Urothelium cell line (cell line): ENCODE measurements at places on chromosomes 7 and 10.

- peak; percentile 66 for DNase-seq
Measured at GRCh38 chr7:80014511-80014910, 120.1 kb upstream of the GNAI1 start.

- DNase-seq: no peak
Measured at GRCh38 chr7:140041659-140042385, 20.9 kb downstream of the PARP12 start.

DNA sequence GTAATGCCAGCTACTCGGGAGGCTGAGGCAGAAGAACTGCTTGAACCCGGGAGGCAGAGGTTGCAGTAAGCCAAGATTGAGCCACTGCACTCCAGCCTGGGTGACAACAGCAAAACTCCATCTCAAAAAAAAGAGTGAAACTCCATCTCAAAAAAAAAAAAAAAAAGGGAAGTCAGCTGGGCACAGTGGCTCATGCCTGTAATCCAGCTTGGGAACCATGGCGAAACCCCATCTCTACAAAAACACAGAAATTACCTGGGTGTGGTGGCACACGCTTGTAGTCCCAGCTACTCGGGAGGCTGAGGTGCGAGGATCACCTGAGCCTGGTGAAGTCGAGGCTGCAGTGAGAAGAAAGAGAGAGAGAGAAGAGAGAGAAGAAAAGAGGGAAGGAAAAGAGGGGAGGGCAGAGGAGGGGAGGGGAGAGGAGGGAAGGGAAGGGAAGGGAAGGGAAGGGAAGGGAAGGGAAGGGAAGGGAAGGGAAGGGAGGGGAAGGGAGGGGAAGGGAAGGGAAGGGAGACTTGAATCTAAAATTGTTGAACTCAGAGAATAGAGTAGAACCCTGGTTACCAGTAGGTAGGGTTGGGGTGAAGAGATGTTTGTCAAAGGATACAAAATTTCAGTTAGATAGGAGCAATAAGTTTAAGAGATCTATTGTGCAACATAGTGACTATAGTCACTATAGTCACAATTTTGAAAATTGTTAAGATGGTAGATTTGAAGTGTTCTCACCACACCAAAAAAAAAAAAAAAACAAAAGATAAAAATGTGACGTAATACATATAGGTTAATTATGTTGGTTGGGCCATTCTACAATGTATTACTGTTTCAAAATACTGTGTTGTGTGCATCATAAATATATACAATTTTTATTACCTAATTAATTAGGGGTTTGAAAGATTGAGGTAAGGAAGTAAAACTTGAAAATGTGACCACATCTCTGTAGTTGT, 2.5 kb downstream of the SLC16A9 start:
- DNase-seq: no peak

DNA sequence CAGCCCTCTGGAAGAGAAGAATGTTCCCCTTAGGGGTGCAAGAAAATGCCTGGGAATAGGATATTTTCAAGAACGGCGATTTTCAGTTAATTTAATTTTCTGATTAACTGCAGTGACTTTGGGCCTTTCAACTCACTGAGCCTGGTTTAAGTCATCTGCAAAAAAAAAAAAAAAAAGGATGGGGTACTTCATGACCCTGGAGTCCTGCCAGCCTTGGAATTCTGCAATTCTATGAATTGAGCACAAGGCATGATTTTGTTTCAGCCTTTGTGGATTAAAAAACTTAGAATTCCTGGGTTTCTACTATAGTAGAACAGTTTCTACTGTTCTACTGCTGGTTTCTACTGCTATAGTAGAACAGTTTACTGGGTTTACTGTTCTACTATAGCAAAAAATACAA, 58.3 kb upstream of the CALD1 start:
- no peak for DNase-seq

DNA sequence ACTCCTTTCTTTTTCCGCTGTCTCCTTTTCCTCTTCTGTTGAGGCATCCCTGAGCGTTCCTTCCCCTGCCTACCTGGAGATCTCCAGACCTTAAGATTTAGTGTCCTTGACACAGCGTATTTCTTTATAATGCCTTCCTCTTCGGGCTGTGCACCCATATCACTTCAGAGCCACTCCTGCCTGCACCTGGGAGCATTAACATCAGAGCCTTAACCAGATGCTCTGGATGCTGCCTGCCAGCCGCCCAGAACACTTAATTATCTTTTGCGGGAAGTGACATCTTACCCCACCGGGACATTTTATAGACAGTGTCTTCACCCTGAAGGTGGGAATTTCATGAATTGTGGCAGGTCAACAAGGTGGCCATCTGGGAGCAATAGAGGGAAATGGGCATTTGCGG, 24.2 kb downstream of the UBTD1 start:
- DNase-seq: no peak

DNA sequence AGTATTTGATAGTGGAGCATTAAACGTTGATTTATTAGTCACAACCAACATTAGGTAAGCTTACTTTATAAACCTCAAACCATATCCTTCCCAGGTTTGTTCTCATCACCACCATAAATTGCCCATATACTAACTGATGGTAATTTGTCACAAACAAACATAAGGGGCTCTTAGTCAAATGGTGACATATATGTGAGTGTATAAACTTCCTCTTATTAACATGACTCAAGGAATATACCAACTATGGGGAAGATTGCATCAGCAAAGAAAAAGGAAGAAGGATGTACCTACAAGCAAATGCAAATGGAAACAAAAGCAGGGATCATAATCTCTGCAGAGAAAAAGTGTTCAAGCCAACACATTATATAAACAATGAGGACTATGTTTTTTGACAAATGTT, 418.2 kb upstream of the AKR1E2 start:
- no peak for DNase-seq

GRCh38 chr10:70518695-70519094, 40.1 kb downstream of the PALD1 start:
- DNase-seq: no peak

DNA sequence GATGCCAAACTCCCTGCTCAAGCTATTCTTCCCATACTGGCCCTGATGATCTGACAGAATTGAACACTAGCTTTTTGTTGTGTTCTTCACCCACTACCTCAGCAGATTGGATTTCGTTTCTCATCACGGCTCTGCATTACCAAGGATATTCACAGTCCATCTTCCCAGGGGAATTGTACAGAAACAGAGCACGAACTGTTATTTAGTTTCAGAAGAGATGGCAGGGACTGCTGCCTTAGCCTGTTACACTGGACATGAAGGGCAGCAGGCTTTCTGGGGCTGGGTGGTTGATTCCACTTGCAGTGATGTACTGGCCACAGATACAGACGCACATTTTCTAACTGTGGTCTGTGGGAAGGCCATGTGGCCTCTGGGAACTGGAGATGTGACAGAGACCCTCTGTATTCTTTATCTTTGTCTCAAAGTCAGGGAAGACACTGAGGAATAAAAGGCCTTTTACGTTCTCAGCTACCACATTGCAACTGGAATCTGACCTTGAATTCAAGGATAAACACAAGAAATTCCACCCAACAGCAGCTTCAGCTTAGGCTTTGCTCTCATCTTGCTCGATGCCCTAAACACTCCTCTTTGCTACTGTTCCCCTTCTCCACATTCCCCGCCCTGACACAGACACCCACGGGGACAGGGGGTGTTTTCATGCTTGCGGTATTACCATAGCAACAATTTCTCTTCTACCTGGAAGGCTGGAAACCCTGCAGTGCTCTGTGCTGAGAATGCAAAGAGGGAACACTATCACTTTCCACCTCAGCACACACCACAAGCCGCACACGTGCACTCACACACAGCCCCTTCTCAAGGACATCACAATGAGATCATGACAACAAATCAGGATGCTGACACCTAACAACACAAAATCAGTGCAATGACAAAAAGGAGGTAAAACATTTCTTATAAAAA, 81.7 kb downstream of the RNF216 start:
- no peak for DNase-seq

DNA sequence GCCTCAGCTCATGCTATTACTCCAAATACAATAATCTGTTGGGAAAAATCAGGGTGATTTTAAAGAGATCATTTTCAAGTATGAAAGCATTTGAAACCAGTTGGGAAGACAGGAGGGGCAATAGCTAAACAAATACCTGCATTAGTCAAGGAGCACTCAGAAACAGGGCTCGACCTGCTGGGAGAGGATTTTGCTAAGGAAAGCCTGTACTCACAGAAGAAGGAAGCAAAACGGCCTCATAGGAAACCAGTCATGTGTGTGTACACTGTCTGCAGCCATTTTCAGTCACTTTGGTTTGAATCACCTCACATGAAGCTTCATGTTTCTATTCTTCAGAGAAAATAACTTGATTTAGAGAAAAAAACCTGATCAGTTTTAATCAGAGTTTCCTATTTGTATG, 38.6 kb downstream of the FZD1 start:
- DNase-seq: no peak

GRCh38 chr10:12422189-12422588, 72.8 kb downstream of the CAMK1D start:
- DNase-seq: no peak

- DNase-seq: no peak
Measured at GRCh38 chr10:2611603-2612002, 455.7 kb upstream of the PFKP start.

GRCh38 chr10:96712662-96713271, 7.5 kb downstream of the PIK3AP1 start:
- no peak for DNase-seq

DNA sequence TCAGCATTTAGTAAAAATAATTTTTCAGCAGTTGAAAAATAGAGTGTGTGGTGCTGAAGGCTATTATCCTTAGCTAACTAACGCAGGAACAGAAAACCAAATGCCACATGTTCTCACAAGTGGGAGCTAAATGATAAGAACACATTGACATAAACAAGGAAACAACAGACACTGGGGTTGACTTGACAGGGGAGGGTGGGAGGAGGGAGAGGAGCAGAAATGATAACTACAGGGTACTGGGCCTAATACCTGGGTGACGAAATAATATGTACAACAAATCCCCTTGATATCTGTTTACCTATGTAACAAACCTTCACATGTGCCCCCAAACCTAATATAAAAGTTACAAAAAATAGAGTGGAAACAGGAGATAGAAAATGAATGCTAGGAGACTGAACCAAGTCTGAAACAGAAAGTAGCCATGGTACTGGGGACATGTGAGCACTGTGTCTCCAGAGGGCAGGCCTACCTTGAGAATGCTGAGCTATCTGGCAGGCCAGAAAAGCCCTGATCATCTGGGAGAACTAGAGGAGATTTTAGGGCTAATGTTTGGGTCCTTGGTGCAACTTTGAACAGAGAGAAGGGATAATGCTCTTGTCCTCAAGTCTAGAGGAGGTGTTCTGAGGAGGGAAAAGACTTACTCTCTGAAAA, 4.7 kb upstream of the EFCAB10 start:
- no peak for DNase-seq

DNA sequence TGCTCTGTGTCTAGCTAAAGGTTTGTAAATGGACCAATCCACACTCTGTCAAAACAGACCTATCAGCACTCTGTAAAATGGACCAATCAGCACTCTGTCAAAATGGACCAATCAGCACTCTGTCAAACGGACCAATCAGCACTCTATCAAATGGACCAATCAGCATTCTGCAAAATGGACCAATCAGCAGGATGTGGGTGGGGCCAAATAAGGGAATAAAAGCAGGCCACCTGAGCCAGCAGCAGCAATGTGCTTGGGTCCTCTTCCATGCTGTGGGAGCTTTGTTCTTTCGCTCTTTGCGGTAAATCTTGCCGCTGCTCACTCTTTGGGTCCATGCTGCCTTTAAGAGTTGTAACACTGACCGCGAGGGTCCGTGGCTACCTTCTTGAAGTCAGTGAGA, 740.5 kb upstream of the POM121L12 start:
- DNase-seq: no peak

DNA sequence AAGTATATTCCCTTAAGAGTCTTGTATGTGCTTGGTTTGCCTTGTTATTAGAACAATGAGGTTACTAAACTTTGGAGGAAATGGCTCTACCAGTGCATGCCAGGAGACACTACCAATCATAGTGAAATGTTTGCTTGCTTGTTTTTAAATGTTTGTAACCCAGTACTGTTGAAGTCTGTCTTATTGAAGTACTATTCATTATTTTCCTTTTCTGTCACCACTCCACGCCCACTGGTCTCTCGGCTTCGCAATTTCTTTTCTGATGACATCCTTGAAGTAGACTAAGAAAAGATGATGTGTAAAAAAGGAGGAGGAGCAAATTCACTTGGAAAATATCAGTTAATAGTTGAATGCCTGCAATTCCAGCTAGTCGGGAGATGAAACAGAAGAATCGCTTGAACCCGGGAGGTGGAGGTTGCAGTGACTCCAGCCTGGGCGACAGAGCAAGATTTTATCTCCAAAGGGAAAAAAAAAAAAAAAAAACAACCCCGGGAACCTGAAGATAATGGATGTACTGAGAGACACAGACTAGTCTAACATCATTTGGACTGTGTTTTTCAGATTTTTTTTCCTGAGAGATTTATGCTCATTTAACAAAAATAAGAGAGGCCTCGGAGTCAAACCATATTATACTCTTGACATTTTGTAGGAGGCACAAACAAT, 959.4 kb downstream of the PCDH15 start:
- DNase-seq: no peak

- no peak for DNase-seq
Measured at GRCh38 chr10:113557424-113557862, 4.6 kb downstream of the HABP2 start.

DNA sequence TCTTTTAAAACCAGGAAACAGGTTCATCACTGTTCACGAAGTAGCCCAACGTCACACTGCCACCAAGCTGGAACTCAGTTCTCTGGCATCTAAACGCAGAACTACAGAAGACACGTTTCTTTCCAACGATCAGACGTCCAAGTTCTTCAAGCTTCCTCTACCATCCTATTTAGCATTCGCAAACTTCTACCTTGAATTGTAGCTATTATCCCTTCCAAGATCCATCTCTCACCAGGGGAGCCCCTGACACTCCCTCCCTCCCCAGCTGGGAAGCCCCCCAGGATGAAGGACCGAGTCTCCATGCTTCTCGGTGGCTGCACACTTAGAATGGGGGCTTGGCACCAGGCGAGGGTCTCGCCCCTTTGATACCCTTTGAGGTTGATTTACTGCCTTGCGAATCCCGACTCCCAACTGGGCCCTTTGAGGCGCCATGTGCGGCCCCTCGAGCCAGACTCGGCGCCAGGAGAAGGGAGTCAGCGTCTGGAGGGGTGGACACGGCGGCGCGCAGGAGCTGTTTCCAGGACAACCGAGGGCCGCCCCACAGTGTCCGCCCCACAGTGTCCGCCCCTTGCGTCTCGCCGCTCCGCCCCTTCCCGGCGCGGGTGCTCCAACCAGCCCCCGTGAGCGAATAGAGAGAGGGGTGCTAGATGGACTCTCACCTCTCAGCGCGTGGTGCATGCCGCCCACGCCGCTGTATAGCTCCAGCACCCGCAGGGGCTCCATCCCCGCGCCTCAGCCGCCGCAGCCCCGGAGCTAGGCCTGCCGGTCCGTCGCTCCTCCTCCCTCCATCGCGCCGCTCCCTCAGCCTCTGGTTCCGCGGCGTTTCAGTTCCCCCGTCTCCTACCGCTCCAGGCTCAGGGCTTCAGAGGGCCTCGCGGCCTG, at the start of gene TRDMT1:
TSS of gene TRDMT1 (minus strand) at position 761 of the 882 bp plus-strand sequence. CDS start at position 723, 38 bp downstream.
- DNase-seq: peak; percentile 90

GRCh38 chr10:124693801-124694416, 50.3 kb downstream of the FAM53B start:
- no peak for DNase-seq

- peak; percentile 73 for DNase-seq
Measured at GRCh38 chr7:101094791-101095375, 9.6 kb downstream of the TRIM56 start.

- DNase-seq: no peak
Measured at GRCh38 chr7:34385384-34385783, 272.6 kb upstream of the NPSR1 start.
